Activated T-cell treated with anti-CD3 and anti-CD28 coated beads for 24 hours (primary cell): ENCODE measurements at places on chromosomes 6 and 20.

- no peak for DNase-seq
Observed at GRCh38 chr6:92050216-92050615, 1369.1 kb downstream of the EPHA7 start.

- no peak for DNase-seq
Observed at GRCh38 chr6:112172540-112172939, 81.8 kb downstream of the LAMA4 start.

DNA sequence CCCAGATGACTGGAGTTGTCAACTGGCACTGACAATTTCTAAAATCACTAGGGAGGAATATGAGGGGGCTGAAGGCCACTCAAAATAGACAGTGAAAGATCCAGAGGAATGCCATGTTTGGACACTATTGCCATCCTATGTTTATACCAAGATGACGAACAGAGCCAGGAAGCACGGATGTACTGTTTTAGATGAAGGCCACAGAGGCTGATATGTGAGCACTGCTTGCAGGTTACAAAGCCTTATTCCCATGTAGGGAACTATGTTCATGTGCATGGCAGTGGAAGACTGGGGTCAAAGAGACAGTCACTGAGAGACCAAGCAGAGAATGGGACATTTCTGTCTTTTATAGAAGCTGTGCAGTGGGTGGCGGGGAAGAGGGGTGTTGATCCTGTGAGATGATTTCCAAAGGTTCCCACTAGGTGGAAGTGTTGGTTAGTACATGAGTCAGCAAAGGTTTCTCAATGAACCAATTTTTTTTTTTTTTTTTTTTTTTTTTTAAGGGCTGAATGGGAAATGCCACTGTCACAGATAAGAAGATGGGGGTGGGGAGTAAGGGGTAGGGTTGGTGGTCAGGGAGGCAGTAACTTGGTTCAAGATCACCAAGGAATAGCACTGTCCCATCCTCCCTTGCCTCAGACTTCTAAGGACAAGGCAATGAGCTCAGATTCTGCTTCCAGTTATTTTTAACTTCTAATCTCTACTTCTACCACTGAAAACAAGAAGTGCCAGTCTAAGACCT lies 46.7 kb upstream of the MOCS1 start:
- DNase-seq, result no peak

DNA sequence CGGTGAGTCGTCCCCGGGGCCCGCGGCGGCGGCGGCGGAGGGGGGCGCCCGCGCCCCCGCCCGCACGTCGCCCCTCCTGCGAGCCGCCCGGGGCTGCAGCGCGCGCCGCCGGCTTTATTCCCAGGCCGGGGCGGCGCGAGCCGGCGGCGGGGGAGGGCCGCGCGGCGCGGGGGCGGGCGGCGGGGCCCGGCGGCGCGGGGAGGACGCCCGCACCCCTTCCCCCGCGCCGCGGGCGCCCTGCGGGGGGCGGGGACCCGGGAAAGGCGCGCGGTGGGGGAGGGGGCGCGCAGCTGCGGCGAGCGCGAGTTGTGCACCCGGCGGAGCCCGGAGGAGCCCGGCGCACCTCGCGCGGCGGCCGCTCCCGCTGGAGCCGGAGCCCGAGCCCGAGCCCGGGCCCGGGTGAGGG lies 646 bp downstream of the HMGA1 start:
- DNase-seq, result no peak

DNA sequence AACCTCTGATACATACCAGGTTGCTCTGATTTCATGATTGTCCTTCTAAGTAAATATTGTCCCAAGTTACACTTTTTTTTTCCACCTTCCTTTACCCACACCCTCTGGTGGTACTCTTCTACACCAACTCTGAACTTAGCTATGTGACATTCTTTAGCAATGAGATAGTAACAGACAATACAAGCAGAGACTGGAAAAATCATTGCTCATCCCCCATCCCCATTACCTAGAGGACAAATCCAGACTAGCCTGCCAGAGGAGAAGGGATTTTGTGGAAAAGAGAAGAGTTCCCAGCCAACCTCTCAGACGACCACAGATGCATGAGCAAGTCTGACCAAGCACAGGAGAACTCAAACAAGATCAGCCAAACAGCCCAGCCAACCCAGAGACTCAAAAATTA lies 32.8 kb upstream of the TFAP2B start:
- DNase-seq, result no peak

DNA sequence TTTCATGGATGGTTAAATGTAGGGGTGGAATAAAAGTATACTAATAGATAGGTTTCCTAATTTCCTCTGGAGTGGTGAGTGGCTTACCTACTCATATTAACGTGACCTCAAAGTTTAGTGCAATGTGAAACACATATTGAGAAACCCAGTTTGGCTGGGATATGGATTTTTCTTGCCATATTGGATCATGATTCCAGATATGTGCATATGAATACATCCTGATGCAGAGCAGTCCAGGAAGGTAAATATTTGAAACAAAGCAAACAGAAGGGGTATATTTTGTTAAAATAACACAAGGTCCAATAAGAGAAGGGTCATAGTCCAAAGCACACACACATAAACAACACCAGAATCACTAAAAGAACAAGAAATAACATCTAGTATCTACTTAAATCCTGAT lies 608.1 kb downstream of the PKHD1 start:
- DNase-seq, result no peak

DNA sequence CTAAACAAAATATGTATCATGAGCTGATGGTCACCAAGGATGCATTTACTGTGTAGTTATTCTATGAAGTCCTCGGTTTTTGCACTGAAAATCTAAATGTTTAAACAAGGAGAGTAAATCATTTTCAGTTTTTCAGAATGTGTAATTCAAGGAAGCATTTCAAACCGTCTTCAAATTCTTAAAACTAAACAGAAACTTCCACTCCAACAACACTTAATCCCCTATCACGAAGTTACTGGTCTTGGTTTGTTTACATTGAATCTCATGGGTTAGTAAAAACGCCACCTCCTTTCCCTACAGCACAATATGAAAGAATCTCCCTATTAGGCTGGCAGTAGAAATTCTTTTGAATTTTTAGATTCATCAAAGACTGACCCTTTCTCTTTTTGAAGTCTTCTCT lies 192.9 kb downstream of the AIG1 start:
- no peak for DNase-seq

- DNase-seq, result no peak
Observed at GRCh38 chr6:93120154-93120742, 299.1 kb downstream of the EPHA7 start.

DNA sequence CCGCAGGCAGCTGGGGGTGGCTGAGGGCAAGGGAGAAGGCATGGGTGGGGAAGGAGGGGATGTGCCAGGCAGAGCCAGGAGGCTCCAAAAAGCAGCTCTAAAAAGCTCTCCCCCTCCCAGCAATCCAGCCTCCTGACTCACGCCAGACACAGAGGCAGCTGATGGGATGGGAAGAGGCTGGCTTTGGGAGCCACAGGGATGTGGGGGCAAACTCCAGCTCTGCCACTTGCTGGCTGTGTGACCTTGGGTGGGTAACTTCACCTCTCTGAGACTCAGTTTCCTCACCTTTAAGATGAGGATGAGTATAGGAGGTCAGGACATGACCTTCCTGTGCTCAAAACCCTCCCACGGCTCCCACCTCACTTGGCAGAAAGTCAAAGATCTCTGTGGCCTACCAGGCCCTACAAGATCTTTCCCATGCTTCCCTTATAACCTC lies 148.9 kb downstream of the CEBPB start:
- no peak for DNase-seq

DNA sequence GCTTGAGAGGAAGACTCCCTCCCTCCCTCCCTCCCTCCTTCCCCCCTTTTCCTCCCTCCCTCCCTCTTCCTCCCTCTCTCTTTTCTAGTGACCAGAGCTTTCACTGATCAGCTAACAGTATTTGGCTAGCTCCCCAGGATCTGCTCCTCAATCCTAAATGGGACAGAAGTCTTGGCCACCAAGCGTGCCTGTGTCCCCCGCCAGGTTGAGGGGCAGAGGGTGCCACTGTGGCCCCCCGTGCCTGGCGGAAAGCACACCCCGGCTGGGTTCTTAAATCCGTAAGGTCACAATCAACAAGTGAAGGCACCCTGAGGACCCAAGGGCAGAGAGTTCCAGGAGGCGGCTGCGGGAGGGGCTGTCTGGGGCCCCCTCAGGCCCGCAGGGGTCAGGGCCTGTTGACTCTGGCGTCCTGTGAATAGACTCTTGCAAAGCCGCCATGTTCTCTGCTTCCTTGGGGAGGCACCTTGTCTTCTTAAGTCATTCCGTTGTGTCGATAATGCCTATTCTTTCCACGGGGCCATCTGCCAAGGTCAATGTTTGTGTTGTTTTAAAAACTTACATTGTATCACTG lies 38.9 kb upstream of the STX16 start:
- no peak for DNase-seq

GRCh38 chr20:15921930-15922329 lies 651.3 kb downstream of the KIF16B start:
- no peak for DNase-seq

- no peak for DNase-seq
Observed at GRCh38 chr6:16633465-16633864, 127.8 kb downstream of the ATXN1 start.

- no peak for DNase-seq
Observed at GRCh38 chr20:46563170-46563859, 12.9 kb upstream of the OCSTAMP start.

DNA sequence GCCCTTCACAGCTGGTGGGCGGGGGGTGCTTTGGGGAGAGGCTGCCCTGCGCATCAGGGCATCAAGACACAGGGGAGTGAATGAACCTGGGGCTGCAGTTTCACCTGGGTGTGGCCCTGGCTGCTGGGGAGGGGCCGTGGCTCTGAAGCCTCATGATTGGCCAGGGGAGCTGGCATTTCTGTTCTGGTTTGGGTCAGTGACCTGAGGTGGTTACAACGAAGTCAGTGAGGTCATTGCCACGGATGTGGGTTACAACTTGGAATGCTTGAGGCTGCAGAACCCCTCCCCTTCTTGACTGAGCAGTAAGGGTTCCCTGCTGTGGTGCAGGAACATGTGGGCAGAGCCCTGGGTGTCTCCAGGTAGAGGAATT lies 3.0 kb downstream of the TCEA2 start:
- DNase-seq, result no peak

DNA sequence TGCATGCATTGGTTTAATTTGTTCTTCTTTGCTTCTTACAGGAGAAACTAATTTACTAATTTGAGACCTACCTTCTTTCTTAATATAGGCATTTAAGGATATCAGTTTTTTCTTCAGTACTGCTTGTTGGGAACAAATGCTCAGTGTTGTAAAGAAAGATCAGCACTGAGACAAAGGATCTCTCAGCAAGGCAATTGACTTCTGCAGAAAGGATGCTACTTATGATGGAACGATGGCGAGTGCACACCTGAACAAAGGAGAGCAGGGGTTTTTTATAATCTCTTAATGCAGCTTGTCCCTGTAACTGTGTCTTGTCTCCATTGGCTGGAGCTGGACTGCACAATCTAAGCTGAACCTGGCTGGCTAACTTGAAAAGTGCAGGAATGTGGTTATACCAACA lies 64.2 kb downstream of the RPP21 start:
- DNase-seq, result no peak

DNA sequence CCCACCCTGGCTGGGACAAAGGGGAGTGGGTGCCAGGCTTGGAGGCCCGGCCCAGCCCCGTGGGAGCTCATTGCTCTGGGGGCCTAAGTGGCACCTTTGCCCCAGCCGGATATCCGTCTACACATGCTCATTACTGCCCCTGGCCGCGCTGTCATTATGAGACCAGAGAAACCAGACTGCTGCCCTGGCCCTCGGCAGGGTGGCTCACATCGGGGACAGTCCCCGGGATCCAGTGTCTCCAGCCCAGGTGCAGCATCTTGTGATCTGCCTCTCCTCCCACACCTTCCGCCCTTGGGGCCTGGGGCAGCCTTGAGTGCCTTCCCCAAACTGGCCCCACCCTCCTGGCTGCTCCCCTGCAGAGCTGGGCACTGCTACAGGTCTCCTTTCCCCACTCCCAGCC lies 4.9 kb downstream of the SRMS start:
- no peak for DNase-seq

- peak; percentile 83 for DNase-seq
Observed at GRCh38 chr6:154675602-154676088, 57.6 kb upstream of the SCAF8 start.

DNA sequence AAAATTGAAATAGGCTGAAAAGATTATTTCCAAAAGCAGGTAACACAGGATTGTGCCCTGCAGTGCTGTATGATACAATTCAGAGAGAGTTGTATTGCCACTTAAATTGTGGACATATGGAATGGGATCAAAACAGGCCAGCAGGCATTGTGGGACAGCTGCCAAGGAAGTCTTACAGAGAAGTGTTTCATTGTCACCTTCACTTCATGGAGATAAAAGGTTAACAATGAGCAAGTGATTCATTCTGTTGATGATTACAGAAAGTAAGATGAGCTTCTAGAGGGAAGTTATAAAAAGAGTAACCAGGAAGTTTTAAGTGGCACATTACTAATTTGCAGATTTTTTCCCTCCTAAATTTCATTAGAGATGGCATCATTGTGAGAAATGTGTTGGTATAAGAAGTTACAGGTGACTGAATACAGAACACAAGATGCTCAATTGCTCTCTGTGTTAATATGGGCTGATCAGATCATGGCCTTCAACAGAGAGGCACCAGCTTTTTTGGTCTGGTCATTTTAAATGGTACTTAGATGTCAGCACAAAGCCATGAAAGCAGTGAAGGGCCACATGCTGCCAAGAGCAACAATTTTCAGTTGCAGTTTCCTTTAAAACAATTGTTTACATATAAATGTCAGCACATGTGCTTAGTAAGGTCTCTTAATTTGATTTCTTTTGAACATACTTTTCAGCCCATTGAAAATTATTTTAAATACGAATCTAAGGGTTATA lies 402.5 kb upstream of the FKBP1C start:
- DNase-seq, result no peak

GRCh38 chr20:20664795-20665589 lies 47.5 kb downstream of the RALGAPA2 start:
- DNase-seq, result no peak

DNA sequence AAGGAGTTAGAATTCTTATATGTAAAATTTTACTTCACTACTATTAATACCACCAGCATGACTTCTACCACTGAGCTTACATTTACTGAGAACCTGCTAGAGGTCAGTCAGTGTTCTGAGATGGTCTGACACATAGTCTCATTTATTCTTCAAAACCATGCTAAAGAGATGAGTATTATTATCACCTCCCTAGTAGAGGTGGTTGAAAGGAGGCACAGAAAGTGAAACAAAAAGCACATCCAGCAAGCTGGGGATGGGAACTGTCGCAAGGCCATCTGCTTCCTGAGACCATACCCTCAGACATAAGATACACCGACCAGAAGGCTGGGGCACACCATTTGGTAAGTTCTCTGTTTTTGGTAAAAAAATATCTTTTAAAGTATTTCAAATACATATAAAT lies 137.7 kb downstream of the INSM1 start:
- no peak for DNase-seq

GRCh38 chr20:35891375-35891774 lies 62.9 kb downstream of the SCAND1 start:
- no peak for DNase-seq

- no peak for DNase-seq
Observed at GRCh38 chr6:126682440-126682839, 342.5 kb downstream of the CENPW start.

GRCh38 chr6:108714101-108714765 lies 134.0 kb upstream of the ARMC2 start:
- no peak for DNase-seq

- DNase-seq, result no peak
Observed at GRCh38 chr20:41347523-41348429, 7.2 kb downstream of the LPIN3 start.
